ENCODE measurements at places on chromosomes 5 and 9.

GRCh38 chr9:88826181-88826580 is 165.1 kb upstream of the S1PR3 start:
- no peak for DNase-seq

- no peak for DNase-seq
Measured at GRCh38 chr5:35483780-35484179, 133.9 kb upstream of the SPEF2 start.

- DNase-seq, result no peak
Measured at GRCh38 chr9:136880651-136881050, 5.7 kb upstream of the TRAF2 start.

GRCh38 chr9:126682928-126683697 is 69.4 kb downstream of the LMX1B start:
- no peak for DNase-seq

DNA sequence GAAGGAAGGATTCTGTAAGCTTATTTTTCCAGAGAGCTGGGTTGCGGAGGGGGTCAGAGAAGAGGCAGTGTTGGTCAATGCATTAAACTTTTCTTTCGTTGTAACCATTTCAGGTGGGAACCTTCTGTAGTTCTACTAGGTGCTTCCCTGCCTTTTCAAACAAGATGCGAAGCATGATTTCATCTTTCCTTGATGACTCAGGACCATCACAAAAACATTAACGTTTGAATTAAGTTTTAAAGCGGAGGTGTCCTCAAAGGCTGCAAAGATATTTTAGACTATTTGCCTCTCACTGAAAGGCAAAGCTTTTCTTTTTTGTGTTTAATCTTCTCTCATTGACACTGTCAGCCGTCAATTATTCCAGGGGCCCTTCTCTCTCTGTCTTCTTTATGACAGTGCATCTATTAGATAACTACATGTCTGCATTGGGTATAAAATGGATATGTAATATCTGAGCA is 26.3 kb upstream of the FAT2 start:
- no peak for DNase-seq

DNA sequence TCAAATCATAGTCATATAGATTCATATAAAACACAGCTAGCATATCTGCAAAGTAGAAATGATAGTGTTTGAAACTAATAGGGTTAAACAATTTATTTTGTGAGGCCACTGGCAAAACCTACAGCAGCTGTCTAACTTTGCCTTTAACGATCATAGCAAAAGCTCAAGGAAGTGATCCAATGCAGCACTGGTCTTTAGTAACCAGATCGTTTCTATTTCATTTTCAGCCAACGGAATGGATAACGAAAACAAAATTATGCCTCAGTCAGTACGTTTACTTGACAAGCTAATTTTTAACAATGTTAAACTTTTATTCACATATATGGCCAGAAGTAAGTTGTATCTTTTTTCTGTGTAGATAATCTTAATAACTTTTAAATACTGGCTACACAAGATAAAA is 17.7 kb downstream of the MLLT3 start:
- no peak for DNase-seq

- DNase-seq, result no peak
Measured at GRCh38 chr9:98706651-98707165, 2.0 kb downstream of the GABBR2 start.

- DNase-seq, result no peak
Measured at GRCh38 chr5:32500181-32500580, 55.6 kb upstream of the ZFR start.

DNA sequence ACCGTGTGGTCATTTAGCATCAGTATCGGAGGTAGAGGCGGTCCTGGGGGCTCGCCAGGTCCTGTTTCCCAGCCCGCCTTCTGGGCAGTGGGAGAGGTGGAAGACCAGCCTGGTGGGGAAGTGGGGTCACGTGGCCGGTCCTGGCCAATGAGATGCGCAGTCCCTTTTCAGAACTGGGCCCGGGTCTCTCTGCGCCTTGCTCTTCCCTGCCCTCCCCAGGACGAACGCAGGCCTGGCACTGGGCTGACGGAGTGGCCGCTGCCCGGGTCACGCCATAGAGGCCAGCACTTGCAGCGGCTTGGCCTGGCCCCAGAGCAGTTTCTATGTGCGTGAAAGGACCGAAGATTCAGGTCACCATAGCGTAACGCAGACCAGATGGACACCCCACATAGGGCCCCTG is 97.6 kb downstream of the OLFM1 start:
- DNase-seq, result no peak

DNA sequence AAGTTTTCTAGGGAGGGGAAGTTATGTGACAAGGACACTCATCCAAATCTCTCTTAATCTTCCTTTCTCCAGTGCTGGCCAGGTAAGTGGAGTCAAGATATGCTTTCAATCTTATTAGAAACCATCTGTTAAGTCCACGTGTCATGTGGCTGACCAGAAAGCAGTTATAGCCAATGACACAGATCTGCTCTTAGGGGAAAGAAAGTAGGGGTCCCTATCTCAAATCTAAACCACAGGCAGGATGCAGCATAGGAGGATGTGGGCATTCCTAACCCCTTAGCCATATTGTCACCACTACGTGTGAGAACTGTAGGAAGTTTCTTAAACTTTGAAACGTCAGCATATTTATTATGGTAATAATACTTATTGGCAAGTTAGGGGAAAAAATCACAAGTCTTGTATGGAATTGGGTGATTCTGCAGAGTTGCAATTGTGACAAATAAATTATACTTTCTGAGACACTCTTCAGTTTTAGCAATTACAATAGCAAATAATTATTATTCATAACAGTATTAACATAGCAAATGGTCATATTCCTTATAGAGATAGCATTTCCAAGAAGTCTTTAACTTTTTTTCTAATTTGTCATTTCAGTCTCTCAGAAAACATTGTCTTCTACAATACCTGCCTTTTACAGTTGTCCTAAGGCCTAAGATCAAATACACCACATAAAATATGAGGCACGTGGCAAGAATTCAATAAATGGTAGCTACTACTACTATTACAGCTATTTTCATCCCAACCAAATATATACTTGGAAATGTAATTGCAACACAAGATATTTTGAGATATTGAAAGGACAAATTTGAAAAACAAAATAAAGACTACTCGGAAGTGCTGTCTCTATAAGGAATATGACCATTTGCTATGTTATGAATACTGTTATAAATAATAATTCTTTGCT is 236.9 kb downstream of the PDE4D start:
- no peak for DNase-seq

DNA sequence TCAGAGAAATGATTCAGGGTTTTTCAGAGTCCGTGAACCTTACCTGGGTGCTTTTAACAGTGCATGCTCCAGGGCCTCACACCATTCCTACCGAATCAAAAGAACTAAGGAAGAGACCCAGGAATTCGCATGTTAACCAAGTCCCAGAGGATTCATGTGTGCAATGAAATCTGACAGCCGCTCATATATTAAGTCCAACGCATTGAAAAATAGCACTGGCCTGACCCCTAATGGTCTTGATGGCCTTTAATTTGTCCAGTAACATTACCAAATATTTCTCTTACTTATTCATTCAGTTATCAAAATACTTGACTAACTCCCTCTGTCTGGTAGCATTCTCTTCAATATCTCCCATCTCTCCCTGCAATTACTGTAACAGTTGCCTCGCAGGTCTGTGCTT is 55.0 kb upstream of the MARCHF11 start:
- DNase-seq, result no peak

DNA sequence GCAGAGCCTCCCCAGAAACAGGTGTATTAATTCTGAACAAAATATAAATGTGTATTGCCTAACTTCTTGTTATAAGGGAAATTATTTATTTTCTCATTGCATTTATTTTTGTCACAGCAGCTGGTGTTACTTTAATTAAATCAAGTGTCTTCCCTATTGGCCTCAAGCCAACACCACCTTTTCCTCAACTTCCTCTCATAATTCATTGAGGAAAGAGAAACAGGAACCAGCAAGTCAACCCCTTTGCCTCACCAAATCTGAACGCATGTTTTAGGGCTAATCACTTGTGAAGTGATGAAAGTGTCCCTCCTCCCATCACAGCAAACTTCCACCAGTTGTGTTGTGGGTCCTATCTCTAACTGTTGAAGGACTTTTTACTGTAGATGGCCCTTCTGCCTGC is 73.1 kb downstream of the DIRAS2 start:
- no peak for DNase-seq

DNA sequence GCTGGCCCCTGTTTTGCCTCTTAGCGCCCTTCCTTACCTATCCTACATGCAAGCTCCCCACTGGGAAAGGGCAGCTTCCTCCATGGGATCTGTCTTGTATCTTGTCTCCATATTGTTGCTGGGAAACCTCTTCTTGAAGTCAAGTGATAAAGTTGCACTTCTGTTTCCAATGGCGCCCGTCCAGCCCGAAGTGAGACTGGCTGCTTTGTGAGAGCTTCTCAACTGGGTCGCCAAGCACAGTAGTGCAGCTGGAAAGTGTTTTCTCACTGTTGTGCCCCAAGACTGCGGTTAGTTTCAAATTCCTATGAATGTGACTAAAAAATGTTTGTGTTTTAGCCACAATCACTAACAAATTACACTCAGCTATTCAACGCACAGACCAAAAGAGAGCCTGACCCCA is 506.6 kb upstream of the MPDZ start:
- no peak for DNase-seq

DNA sequence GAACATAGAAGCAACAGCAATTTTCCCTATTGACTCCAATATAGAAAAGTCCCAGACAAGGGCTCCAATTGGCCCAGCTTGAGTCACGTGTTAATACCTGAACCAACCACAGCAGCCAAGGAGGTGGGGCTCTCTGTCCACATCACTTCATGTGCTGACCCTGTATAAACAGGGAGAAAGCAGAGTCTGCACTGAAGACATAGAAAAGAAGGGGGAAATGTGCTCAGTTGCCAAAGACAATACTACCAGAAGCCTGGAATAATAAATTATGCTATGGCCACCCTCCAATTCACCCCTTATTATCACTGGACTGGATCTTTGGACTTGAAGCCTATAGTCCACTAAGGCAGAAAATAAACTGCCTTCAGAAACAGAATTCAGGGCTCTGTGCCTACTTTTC is 275.4 kb downstream of the EPB41L4A start:
- DNase-seq, result no peak

DNA sequence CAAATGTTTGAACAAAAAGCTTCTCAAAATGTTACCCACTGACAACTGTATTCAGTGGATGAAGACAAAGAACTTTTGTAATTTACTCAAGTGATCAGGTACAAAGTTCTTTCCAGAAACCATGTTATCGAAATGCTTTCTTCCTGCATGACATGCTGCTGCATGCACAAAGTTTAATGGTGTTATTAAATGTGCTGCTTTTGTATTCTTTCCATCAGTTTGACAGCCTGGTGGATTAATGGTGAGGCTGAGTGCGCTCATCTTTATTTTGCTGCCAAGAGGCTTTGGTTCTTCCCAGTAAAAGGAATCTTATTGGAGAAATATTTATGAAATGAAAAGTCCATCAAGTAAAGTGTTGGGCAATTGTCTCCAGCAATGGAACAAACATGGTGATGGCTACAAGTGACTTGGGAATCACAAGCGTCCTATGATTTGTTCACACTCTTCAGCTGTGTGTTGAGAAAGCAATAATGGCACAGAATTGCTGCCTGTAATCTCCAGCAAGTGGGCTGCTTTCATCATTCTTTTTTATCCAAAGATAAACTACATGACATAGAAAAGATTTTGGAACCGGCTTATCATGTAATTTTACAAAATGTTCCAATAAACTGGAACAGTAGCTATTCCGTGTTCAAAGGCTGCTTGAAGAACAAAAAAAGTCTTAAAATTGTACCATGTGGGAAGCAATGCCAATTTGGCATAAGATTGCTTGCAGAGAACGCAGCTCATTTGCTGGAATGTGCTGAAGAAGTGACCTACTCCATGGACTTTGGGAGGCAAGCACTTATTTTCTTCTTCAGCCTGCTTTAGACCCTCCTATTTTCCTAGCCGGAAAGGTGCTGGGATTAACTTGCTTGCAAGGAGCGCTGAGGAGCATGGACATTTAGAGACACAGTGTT is 153.1 kb downstream of the HSD17B3 start:
- no peak for DNase-seq

- no peak for DNase-seq
Measured at GRCh38 chr5:93585767-93586385, 2.9 kb downstream of the NR2F1 start.

DNA sequence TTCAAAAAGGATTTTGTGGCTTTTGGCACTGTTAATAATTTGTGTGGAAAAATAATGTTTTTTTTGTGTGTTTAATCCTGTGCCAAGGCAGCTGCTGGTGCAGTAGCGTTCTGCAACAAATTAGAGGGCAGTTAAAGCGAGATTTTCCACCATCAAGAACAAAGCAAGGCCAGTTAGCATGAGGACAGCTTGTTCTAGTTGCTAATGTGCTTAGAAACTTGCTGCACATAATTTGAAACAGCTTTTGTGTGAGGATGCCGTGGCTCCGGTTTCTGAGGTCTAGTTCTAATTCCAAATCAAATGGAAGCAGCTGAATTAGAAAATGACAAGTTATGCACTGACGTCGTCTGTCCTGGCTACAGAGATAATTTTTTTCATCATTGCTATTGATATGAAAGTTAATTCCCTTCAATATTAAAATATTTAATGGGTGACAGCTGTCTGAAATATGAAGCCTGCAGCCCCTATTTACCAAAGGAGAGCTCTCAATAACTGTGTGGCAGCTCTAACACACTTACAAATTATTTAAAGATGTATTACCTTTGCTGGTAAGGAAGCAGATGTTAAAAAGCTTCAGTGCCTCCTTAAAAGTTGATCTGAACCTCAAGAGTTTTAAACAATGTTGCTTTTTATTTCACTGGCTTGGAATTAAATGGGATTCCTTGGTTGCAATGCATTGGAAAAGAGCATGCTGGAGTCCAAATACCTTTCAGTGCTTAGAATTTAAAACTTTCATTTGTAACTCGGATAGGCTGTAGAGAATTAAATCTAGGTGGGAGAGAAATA is 128.6 kb downstream of the SPATA31D1 start:
- DNase-seq, result no peak

DNA sequence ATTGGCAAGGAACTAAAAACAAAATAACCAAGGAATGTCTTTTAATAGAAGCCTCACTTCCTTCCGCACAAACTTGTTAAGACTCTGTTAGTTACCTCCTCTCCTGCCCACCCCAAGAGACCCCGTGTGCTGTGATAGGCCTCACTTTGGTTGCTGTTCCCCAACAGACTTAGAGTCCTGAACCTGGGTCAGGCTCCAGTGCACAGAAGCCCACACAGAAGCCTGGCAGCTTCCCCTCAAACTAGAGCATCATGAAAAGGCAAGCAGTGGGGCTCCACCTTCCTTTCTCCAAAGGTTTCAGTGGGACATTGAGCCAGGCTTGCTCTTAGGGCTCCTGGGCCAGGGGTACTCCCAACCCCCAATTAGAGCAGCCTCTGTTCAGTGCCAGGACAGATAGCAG is 230.5 kb downstream of the ESM1 start:
- DNase-seq, result no peak

- no peak for DNase-seq
Measured at GRCh38 chr9:69905286-69905685, 84.7 kb downstream of the CFAP95 start.

DNA sequence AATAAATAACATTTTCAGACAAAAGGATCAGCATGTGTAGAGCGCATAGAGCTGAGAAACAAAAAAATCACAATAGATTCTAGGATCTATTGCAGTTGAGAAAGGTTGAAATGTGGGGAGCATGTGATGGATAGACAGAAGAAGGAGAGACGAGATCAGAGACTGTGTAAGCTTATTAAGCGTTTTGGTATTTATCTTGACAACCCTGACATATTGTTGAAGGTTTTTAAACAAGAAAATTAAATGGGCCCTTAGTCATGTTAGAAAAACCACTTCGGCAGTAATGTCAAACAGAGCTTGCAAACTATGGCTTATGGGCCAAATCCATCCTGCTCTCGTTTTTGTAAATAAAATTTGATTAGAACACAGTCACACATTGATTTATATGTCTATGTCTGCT is 200.5 kb upstream of the KLF4 start:
- DNase-seq, result no peak

Measured in GM12892 (cell line).